ENCODE measurements at places on chromosomes 5 and 9.
A peak's percentile ranks its signal among the peaks of the same experiment; 100 is the strongest.

DNA sequence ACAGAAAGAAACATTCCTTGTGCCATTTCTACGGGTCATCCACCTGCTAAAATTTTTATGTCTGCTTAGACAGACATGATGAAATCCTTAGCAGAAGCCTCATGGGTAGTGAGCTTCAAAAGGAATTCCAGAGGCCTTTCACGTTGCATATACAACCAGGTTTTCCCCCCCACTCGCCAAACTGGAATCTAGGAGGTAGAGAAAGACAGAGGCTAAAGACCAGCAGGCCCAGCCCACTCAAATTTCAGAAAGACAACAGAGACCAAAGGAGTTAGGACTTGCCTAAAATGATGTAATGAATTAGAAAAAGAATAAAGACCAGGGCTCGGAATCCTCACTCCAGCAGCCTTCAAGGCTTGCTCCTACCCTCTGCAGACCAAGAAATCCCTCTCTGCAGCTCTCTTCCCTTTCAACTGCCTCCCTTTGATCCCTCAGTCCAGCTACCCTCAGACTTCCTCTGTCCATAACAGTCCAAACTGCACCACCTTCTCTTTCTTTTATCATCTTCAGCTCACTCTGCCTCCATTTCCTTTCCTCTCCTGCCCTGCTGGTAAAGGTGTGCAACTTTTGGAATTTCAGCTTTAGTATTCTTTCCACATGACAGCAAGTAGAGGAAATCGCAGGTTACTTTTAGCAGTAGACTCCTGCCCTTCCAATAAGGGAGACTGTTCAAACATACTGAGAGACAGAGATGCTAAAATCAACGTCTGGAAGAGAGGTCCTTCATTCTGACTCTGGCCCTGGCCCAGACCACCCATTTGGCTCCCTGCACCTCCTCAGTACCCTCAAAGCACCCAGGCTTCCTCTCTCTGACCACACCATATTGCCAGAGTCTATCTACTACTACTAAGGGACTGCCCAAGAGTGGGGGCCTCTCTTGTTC, 8.9 kb downstream of the B4GALT1 start:
- DNase-seq, result no peak

- no peak for DNase-seq
Measured at GRCh38 chr5:36536616-36537005, 69.8 kb upstream of the SLC1A3 start.

DNA sequence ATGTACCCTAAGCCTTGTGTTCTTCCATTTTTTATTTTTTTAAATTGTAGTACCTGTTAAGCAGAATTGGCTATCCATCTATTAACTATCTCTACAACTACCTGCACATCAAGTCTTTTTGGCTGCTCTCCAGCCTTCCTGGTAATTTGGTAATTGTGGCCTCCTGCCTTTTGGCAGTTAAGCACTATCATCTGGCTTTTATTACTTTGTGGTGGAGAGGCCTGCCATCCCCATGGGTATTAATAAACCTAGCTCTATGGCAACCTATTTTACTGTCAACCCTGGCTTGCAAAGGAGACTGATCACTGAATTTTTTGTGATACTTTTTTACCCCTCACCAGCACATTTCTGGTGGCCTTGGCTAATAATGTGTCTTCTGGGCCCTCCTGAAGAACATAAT, 20.5 kb downstream of the SELENOP start:
- no peak for DNase-seq

DNA sequence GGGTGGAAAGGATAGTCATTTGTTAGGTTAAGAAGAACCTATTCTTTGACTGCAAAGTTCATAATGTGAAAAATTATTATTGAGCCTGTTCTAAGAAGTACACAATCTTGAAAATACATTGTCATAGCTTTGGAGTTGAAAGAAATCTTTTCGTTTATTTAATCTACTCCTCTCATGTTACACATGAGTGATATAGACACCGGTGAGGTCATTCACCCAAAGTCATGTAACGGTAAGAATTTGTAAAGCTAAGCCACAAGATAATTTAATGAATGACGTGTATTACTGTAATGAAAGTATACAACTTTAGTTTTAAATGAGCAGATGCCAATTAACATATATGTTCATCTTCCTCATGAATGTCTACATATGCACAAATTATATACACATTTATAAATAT, 284.1 kb upstream of the PDE4D start:
- DNase-seq, result no peak

GRCh38 chr5:116559673-116560164, 14.9 kb downstream of the SEMA6A start:
- no peak for DNase-seq

- no peak for DNase-seq
Measured at GRCh38 chr5:103086547-103086946, 33.4 kb downstream of the GIN1 start.

GRCh38 chr5:172451771-172452197, 2.5 kb downstream of the SH3PXD2B start:
- no peak for DNase-seq

DNA sequence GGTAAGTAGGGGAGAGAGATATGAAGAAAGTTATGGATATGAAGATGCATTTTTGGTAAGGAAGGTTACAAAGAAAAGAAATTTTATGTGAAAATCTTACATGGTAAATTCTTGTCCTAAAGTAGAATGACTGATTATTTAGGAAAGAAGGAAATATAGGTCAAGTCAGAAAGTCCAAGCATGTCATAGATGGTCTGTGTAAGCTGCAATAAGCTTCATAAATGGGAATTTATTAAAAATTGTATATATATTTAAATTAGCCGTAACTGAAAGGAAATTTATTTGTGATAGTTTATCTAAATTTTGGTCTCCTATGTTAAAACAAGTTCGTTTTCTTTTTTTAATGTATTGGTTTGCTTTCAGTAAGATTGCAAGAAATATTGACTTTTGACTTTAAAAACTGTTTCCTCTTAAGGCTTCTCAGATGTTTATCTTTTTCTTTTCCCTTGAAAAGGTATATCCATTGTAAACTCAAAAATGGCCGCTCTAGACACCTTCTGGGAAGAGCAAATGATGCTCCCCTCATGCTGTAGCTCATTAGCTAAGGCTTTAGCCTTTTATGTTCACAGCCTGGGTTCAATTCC, 46.8 kb upstream of the HAPLN1 start:
- no peak for DNase-seq

- no peak for DNase-seq
Measured at GRCh38 chr5:173050791-173051190, 5.4 kb upstream of the CREBRF start.

- DNase-seq, result no peak
Measured at GRCh38 chr9:71857159-71857558, 53.8 kb downstream of the ABHD17B start.

DNA sequence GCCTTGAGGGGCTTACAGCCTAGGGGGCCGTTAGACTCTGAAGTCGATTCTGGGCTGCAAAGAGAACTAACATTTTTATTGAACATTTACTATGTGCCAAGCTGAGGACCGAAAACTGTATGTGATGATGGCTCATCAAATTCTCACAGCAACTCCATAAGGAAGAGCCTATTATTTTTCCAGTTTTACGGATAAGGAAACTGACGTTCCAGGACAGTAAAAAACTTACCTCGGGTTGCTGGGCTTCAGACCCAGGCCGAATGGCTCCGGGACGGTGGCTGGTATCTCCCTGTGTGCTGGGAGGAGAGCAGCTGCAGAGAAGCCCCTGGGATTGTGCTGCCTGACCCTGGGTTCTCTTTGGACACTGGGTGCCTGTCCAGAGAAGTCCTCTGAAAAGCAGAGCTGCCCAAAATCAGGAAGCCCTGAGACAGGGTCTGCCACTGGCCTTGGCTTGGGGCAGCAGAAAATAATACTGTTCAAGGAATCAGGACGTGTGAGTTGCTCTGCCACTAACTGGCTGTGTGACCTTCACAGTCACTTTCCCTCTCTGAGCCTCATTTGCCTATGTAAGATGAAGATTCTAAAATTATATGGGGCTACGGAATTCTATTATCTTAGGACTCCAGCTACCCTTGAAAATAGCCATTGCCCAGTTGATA, 116.3 kb upstream of the CPEB4 start:
- no peak for DNase-seq

GRCh38 chr5:36301858-36302603, at the start of gene RANBP3L:
RANBP3L (minus strand) TSS chr5:36301902; CDS start chr5:36301416, 486 bp downstream.
- DNase-seq, result peak; percentile 4

DNA sequence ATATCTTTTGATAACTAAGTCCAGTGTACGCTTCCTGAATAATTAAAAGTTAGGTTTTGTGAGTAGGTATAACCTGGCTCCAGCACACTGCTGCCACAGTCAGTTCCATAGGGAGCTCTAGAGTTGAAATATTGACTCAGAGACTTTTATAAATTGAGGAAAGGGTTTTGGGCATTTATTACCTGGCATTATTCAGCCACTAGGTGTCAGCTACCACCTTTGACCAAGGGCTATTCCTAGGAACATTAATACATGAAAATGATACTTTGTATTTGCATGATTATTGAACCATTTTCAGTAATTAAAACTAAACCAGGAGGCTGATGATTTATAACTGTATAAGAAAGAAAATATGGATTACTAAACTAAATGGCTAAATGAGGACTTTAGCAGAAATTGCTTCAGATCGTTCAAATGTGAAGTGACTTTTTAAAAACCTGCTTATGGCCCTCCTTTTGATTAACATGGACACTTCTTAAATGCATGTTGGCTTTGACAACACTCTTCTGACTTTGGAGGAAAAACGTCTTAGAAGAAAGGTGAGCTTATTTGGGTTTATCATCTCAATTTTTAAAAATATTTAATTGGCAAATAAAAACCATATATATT, 83.0 kb downstream of the SMC2 start:
- no peak for DNase-seq

DNA sequence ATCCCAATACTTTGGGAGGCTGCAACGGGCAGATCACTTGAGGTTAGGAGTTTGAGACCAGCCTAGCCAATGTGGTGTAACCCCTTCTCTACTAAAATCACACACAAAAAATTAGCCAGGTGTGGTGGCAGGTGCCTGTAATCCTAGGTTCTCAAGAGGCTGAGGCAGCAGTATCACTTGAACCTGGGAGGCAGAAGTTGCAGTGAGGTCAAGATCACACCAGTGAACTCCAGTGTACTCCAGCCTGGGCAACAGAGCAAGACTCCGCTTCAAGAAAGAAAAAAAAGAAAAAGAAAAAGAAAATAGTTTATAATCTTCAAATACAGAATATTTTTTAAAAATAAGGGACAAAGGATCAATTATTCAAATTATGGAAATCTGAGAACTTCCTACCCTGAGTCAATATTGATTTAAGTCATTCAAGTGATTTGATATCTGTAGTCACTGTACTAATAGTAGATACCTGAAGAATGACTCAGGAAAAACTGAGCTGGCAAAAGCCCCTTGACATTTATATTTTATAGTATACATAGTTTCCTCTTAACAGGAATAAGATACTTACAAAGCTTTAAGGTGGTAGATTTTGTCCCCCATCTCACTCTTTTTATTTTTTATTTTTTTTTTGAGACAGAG, 61.8 kb downstream of the PTBP3 start:
- DNase-seq, result no peak

- DNase-seq, result no peak
Measured at GRCh38 chr9:38319496-38320173, 72.9 kb upstream of the ALDH1B1 start.

DNA sequence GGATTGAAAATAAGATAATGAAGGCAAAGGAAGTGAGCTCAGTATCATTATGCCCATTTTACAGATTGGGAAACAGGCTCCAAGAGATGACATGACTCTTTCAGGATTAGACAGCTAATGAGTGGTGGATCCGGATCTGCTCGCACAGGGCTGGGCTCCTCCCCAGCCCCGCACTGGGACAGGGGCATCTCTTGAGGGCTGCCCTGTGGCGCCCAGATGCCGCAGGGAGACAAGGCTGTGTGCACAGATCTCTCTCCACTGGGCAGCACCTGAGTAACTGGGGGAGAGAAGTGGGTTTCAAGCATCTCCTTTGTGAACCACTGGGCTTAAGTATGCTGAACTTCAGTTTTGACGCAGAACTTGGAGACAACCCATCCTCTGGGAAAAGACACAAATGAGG, 43.9 kb downstream of the ADAMTS2 start:
- no peak for DNase-seq

GRCh38 chr5:72837524-72838096, 21.1 kb downstream of the TNPO1 start:
- DNase-seq, result no peak

DNA sequence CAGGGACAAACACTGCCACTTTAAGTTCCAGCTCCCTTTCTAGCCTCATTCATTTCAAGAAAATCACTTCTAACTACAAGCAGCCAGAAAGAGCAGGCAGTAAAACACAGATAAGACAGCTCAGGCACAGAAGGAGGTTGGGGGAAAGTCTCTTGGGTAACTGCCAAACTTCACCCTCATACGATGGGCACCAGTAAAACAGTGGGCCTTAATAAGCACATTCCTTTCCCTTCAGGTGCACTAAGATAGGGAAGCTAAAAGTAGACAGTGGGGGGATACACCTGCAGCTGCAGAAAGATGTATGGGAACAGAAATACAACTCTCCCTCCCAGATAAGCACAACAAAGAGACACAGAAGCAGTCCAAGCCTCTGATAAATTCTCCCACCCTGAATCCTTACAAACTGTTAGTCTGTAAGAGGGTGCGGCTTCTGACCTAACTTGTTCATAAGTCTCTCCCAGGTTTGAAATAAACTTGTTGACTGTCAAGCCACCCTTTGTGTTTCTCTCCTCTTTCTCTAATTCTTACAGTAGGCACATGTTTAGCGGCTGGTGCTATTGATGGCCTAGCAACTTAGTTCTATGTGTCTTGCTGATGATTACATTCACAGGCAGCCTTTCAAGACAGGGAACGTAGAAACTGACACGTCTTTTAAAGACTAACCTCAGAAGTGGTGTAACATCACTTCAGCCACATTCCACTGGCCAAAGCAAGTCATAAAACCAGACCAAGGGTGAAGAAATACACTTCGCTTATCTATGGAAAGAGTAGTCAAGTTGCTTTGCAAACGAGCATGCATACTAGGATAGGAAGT, 6.8 kb upstream of the CKS2 start:
- DNase-seq, result no peak

- DNase-seq, result peak; percentile 82
Measured at GRCh38 chr5:94793113-94793815, 174.8 kb downstream of the SLF1 start.

GRCh38 chr9:74729136-74729695, 158.5 kb downstream of the TRPM6 start:
- no peak for DNase-seq

GRCh38 chr5:44943647-44944046, 134.9 kb downstream of the MRPS30 start:
- no peak for DNase-seq

GRCh38 chr5:66769839-66770617, 173.8 kb downstream of the MAST4 start:
- DNase-seq, result no peak

- DNase-seq, result no peak
Measured at GRCh38 chr5:34869256-34869655, 30.3 kb downstream of the TTC23L start.

GRCh38 chr9:87350915-87351314, 146.8 kb upstream of the DAPK1 start:
- DNase-seq, result no peak

GRCh38 chr5:74420947-74421346, 219.6 kb downstream of the ENC1 start:
- DNase-seq, result no peak

GRCh38 chr9:124820698-124821623, 32.3 kb upstream of the WDR38 start:
- DNase-seq, result no peak

GRCh38 chr5:143041972-143042770, 272.0 kb downstream of the ARHGAP26 start:
- no peak for DNase-seq

GRCh38 chr5:137621861-137622823, 113.7 kb downstream of the KLHL3 start:
- no peak for DNase-seq
